ENCODE measurements at places on chromosomes 16 and 17.

DNA sequence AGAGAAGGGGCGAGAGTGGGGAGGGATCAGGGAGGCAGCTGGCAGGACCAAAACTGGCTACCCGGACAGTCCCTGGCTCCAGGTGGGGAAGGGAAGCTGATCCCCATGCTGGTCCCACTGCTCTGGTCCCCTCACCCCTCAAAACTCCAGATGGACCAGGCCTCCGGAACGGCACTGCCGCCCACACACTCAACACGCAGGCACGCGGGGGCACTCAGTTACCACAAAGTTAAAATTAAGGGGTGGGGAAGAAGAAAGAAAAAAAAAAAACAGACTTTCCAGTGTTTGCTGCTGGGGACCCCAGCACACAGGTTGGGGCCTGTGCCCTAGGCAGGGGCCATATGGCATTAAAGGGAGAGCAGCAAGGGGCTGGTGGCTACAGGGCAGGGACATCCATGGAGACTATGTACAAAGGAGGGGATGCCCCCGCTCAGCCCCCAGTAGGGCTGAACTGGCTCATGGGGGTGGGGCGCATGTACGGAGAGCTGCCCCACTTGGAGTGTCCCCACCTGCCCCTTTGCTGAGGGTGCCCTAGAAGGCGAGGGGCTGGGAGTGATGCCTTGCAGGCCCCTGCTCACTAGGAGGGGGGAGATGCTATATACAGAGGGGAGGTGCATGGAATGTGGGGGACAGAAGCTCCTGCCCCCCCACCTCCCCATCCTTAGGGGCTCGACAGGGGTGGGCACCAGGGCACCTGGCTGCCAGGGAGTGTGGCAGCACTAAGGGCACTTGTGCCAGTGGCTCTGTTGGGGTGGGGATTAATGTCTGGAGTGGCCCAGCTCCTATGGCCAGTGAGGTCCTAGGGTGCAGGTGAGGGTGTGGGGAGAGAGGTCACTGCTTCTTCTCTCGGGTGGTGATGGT lies 5.6 kb downstream of the TP53I13 start:
- peaks cover 15% of the 10 kb centered on the region for H3K4me1 ChIP-seq
- no peak overlapping the region for H3K4me3 ChIP-seq
- no peak overlapping the region for H3K27ac ChIP-seq
- H3K27me3 ChIP-seq, result no peaks in the 10 kb centered on the region
- peak; percentile 6 for DNase-seq

- no peak for DNase-seq
- no peak overlapping the region for H3K27ac ChIP-seq
- H3K4me3 ChIP-seq, result no peak overlapping the region
- no peaks in the 10 kb centered on the region for H3K36me3 ChIP-seq
Observed at GRCh38 chr16:17294856-17295255, 175.9 kb downstream of the XYLT1 start.

GRCh38 chr17:77560841-77561240 lies 397.7 kb upstream of the TNRC6C start:
- no peak for DNase-seq
- H3K4me3 ChIP-seq, result no peak overlapping the region
- H3K4me1 ChIP-seq, result no peaks in the 10 kb centered on the region
- H3K27me3 ChIP-seq, result peaks cover 4% of the 10 kb centered on the region
- no peak overlapping the region for H3K27ac ChIP-seq

DNA sequence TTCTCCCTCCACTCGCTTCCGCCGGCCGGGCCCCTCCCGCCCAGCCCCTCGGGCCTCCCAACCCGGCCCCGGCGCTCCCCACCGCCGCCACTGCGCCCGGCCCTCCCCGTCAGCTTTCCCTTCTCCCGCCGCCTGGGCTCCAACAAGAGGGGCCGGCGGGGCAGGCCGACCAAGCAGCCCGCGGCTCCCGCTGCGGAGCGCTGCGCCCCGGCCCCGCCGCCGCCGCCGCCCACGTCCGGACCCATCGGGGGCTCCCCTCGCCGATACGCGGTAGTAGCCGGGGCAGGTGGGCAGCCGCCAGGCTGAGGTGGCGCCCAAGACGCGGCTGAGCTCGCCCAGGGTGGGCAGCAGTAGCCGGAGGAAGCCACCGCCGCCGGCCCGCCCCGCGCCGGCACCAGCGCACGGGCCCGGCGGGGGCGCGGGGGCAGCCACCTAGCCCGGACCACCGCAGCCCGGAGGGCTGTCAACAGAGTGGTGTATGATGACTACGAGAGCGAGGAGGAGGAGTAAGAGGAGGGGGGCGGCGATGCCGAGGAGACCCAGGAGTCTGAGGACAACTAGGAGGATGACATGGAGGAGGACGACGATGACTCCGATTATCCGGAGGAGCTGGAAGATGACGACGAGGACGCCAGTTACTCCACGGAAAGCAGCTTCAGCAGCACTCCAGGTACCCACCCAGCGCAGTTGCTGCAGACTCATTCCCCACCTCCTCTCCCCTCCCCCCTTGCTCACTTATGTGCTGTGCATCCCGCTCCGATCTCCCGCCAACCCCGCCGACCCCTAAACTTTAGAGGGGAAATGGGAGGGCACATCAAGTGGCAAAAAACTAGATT lies 498 bp downstream of the LRRC37B start:
- H3K36me3 ChIP-seq, result peaks cover 5% of the 10 kb centered on the region
- peak overlapping the region; percentile 90 for H3K27ac ChIP-seq
- DNase-seq, result peak; percentile 67
- peaks cover 31% of the 10 kb centered on the region for H3K4me1 ChIP-seq
